ENCODE measurements at places on chromosomes 12 and 14.
A peak's percentile ranks its signal among the peaks of the same experiment; 100 is the strongest.

DNA sequence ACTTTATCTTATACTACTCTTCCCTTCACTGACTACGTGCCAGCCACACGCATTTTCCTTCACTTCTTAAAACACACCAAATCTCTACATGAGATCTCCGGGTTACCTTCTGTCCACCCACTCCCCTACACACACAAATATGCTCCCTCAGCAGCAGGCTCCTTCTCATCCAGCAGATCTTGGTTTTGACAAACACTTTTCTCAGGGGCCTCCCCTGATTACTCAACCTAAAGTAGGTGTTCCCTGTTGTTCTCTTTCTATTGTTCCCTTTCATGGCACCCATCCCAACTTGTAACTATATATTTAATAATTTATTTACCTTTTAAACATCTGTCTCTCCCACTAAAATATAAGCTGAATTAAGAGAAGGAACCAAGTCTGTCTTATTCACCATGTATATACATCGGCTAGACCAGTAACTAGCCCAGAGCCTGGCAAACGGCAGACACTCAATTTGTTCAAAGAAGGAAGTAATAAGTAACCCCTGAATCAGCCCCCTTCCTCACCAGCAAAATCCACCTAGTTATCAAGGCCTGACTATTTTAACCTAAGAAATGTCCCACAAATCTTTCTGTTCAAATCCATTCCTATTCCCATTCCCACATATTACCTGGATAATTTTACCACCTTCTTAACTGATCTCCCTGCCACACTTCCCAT lies 2.7 kb downstream of the C2CD5 start:
- DNase-seq, result no peak

- peak; percentile 18 for DNase-seq
These were observed 409.2 kb downstream of the IPO8 start for GRCh38 chr12:30286345-30286926.

GRCh38 chr14:99231850-99232713 lies 39.9 kb downstream of the BCL11B start:
- no peak for DNase-seq

DNA sequence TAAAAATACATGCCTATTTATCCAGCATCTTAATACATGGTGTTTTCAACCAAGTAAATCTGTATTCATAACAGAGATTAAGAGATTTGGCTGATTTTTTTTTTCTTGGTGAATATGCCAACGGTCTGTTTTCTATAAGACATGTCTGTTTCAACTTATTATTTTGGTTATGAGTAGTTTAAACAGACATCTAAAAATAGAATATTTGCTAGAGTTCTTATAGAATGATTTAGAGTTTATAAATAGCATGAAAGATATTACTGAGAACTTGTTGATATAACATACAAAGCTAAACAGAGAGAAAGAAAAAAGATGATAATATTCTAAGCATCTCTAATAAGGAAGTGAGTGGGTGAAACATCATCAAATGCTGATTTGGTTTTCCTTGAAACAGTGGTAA lies 199.9 kb downstream of the CCDC91 start:
- no peak for DNase-seq

DNA sequence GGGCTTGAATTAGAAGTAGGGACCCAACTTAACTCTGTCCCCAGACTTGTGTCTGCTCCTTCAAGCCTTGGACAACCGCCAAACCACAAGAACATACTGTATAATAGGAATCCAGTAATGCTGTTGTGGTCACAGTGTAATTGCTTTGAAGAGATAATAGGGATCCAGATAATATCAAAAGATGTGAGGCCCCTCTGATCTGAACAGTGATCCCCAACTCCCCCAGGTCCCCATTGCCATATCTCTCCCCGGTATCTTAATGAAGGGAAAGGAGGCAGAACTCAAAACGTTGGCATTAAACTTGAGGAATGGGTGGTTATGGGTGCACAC lies 8.5 kb upstream of the PLEKHH1 start:
- no peak for DNase-seq
